Lung microvascular endothelial cell (primary cell): ENCODE measurements at places on chromosomes 7 and 10.
A peak's percentile ranks its signal among the peaks of the same experiment; 100 is the strongest.

DNA sequence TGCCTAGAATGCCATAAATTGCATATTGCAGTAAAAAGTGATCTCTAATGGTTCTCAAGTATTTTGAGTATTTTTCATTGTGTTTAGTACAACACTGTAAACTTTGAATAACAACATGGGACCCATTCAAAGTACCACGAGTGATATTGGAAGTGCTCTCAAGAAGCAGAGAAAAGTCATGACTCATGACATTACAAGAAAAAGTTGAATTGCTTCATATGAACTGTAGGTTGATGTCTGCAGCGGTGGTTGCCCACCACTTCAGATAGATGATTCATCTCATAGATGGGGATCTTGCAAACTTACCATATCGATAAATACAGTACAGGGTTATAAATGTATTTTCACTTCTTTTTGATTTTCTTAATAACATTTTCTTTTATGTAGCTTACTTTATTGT lies 33.9 kb downstream of the ENTPD1 start:
- DNase-seq: no peak

GRCh38 chr10:100565206-100565985 lies 29.7 kb downstream of the HIF1AN start:
- no peak for DNase-seq

- no peak for DNase-seq
These were observed 122.9 kb upstream of the BET1 start for GRCh38 chr7:94127026-94127425.

GRCh38 chr10:112952282-112953173 lies 2.5 kb downstream of the TCF7L2 start:
- DNase-seq: peak; percentile 37

DNA sequence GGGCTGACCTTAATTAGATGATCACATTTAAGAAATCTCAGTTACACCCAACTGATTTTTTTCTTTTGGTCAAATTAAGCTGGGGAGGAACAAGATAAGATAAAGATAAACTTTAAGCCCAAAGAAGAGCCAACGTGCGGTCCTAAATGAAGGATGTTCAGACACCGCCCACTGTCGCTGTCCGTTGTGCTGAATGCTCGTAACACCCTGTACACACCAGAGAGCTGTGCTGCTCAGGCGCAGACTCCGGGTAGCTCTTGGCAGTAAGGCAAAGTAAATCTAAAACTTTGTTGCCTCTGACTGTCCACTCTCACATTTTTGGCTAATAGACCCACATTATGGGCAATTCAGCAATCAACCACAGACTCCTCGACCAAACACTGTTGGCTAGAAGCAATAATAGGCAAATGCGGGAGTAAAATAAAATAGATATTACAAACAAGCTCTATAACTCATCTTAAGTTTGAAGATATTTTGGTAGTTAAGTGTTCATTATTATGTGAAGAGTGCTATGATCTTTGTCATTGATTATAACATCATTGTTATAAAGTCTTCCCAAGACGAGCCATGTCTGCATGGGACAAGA lies 57.1 kb downstream of the PLPP4 start:
- DNase-seq: peak; percentile 72

- no peak for DNase-seq
These were observed 453 bp downstream of the SFMBT2 start for GRCh38 chr10:7410301-7410861.

- no peak for DNase-seq
These were observed 50.6 kb upstream of the DPYSL4 start for GRCh38 chr10:132136097-132136521.

DNA sequence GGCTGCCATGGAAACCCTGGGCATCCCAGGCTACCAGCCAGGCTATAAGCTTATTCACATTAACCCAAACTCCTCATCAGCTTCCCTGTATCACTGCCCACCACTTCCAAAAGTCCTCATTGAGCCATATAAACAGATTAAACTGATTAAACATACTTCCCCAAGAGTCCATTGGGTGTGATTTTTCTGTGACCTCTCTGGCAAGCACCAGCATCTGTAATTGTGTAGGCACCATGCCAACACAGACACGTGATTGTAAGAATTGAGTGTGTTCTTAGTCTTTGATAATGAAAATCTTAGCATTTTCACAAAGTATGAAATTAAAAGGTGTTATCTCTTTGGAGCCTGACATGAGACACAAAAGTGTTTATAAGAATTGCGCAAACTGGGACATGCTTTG lies 679.3 kb downstream of the TYW1 start:
- no peak for DNase-seq

DNA sequence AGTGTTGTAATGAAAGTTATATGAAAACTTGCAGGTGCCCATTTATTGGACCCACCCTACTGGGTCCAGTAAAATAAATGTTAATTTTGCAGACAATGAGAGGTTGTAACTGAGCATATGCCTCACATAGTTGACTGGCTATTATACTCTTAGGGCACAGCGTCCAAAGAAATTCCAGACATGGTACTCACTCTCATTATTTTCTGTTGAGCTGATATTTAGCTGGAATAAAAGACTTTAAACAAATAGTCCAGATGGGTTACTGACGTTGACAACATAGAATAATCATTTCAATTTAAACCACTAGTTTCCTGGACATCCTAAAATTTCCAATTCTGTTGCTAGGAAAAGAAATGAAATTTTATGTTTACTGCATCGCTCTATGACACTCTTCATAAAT lies 174.5 kb downstream of the ZNF365 start:
- no peak for DNase-seq

GRCh38 chr7:31413766-31414165 lies 73.2 kb upstream of the NEUROD6 start:
- DNase-seq: no peak

DNA sequence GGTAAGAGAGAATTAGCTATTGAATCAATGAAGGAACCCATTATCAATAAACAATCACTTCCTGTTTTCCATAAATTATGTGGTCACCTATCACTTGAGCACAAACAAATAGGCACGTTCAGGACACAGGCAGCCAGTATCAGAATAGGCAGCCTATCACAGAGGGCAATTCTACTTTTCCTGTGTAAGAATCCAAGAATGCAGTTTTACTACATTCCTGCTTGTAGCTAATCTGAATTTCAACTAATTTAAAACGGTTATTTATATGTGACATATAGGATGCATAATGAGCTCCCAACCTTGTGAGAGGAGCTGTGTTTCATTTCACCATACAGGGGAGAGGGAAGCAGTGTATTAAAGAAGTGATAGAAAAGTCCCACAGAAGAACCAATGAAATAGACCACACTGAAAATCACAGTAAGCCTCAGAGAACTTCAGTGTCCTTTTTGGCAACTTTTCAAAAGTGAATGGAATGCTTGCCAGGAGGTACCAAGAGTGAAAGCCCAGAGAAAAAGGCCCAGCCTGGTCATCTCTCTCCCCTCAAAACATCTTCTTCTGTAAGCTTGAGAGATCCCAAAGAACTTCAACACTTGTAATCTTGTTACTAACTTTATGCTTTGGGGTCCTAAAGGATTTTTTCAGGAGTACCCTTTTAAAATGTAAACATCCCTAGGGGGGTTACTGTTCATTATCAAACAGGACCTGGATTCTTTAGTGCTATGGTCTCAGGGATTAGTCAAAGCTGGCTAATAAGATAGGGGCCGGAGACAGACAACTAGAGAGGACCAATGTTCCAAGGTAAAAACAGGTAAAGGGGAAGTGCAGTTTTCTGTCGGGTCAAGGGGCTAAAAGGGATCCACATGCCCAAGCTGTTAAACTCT lies 1.3 kb downstream of the IMMP2L start:
- DNase-seq: peak; percentile 1

DNA sequence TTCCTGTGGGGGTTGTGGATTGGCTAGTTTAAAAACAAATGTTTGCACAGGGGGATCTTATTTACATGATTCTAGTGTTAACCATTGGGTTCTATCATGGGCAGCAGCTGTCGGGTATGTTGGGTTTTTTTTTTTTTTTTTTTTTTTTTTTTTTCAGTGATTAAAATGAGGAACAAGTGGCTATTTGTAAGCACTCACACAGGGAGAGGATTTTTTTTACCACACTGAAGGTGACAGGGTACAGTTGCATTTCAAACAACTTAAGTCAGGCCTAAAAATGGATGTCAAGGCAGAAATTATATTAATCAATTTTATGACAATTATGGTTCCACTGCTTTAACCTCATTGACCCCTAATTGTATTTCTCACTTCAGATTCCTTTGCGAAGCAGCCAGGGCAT lies 92.8 kb downstream of the CD36 start:
- no peak for DNase-seq

DNA sequence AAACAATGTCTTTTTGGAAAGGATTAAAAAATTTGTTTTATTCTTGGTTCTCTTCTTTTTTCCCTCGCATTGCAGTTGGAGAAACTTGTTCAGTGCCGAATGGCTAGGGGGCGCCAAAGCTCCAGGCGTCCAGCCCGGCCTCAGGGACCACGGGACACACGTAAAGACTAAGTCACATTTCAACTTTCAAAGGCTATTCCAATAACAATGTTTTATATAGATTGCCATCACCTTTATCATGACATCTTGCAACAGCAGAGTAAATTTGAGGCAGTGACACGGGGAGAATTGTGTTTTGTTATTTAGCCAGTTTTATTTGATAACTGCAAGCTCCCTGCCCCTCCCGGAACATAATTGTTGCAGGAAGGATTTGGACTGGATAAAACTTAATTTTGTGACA lies 2.2 kb upstream of the IGFBP3 start:
- peak; percentile 79 for DNase-seq

- DNase-seq: no peak
These were observed 76.8 kb downstream of the CLEC2L start for GRCh38 chr7:139600306-139600705.

DNA sequence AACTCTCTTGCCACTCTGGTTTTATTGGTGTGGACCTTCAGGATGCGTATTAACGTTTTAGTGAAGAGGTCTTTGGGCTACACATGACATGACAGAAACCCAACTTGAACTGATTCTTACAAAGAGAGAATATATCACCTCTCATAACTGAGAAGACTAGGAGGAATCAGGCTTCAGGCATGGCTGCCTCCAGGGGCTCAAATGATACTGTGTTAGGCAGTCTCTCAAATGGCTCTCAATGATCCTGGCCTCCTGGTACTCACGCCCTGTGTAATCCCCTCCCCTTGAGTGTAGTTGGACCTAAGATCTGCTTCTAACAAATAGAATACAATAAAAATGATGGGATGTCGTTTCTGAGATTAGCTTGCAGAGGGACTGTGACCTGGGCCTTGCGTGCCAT lies 58.5 kb upstream of the SYPL1 start:
- DNase-seq: no peak

- no peak for DNase-seq
These were observed 35.9 kb downstream of the CCDC3 start for GRCh38 chr10:12965571-12965970.

GRCh38 chr10:116878123-116878522 lies 28.8 kb downstream of the ENO4 start:
- DNase-seq: no peak

DNA sequence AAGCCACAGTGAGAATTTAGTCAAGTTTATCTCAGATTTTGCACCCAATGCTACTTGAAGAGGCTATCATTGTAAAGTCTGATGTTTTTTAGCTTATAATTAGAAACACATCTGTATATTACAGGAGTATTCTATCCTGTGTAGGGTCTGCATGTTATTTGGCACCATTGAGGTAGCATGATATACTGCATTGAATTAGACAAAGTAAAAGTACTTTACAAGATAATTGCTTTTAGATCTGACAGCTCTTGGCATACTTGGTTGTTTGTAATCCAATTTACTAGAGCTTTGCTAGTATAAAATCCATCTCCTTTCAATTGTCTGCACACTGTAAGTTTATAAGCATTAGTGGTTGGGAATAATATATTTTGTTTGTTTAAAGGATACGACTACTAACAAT lies 714.3 kb downstream of the ANKRD7 start:
- DNase-seq: no peak

- DNase-seq: no peak
These were observed 1.6 kb downstream of the SFMBT2 start for GRCh38 chr10:7409045-7409731.
